ENCODE measurements at places on chromosomes 1 and 21.

DNA sequence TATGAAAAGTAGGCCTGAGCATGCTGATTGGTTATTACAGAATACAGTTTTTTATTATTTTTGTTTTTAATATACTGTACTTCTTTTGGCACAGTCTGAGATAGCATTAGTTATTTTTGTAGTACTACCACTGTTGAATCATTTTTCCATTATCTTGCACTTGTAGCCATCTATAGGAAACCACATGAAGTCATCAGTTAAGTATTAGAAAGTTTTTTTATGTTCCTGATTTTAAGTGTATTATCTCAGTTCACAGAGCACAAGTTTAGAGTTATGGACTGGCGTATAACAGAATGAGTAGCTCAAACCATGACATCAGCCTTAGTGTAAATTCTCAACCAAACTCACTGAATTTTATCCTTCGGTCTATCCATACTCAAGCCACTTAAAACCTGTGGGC is 22.8 kb downstream of the DHX9 start:
- no peak for DNase-seq

GRCh38 chr1:30449428-30450147 is 273.8 kb downstream of the MATN1 start:
- DNase-seq, result no peak

DNA sequence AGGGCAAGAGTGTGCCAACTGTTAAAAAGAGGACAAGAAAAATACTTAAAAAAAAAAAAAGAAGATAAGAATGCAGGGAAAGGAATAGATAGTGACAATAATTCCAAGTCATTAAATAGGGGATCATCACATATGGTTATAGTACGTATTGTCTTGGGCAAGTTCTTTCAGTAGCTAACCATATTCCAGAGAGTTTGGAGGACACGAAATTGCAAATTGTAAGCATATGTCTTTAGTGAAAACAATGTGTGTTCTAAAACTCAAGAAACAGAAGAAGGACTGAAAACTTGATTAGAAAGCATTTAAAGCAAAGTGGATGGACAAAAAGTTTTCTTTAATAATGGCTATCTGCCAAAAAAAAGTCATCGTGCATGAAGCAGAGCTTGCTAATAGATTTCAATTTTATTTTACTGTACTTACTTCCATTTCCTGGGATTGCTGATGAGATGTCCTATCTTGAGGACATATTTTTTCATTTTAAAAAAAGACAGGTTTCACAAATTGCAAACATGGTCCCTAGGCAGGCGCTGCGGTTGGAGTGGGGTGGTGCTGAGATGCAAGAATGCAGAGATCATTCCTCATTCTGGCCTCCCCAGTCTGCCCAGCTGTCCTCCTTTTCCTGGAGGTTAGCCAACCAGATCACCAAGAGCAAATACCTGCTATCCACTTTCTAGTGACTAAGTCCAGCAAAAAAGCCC is 11.9 kb downstream of the TSPAN2 start:
- DNase-seq, result no peak

GRCh38 chr1:200429221-200429751 is 19.4 kb upstream of the ZNF281 start:
- no peak for DNase-seq

DNA sequence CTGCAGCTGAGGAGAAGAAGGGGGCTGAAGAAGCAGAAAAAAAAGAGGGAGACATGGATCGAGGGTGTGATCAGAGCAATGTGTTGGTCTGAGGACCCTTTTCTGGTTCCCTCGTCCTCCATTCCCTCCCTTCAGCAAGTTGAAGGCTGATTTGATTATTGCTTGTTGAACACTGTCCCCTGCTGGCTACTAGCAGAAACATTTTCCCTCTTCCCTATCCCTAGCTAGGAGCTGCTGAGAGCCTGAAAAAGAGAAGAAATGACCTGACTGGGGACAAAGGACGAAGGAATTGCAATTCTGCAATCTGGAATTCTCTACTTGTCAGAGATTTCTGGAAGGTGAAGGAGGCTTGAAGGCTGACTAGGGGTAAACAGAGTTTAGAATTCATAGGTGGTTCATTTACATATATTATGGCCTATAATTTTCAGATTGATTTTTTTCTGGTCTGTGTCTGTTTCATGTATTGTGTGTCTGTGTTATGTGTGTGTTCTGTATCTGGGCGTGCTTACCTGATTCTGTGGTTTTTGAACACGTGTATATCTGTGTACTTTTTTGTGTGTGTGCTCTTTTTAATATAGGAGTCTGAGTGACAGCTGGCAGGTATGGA is 9.8 kb downstream of the NHLH1 start:
- peak; percentile 72 for DNase-seq

- DNase-seq, result peak; percentile 94
Measured at GRCh38 chr1:226001963-226002666, 3.0 kb upstream of the SDE2 start.

GRCh38 chr1:22471610-22472009 is 20.0 kb downstream of the ZBTB40 start:
- DNase-seq, result no peak

GRCh38 chr1:41723786-41724185 is 194.9 kb downstream of the HIVEP3 start:
- no peak for DNase-seq

- DNase-seq, result peak; percentile 92
Measured at GRCh38 chr1:7770997-7771822, at the start of gene VAMP3. VAMP3 (plus strand) TSS chr1:7771296; CDS start chr1:7771384, 88 bp downstream.

GRCh38 chr1:203673550-203674411 is 47.1 kb downstream of the ATP2B4 start:
- peak; percentile 10 for DNase-seq

DNA sequence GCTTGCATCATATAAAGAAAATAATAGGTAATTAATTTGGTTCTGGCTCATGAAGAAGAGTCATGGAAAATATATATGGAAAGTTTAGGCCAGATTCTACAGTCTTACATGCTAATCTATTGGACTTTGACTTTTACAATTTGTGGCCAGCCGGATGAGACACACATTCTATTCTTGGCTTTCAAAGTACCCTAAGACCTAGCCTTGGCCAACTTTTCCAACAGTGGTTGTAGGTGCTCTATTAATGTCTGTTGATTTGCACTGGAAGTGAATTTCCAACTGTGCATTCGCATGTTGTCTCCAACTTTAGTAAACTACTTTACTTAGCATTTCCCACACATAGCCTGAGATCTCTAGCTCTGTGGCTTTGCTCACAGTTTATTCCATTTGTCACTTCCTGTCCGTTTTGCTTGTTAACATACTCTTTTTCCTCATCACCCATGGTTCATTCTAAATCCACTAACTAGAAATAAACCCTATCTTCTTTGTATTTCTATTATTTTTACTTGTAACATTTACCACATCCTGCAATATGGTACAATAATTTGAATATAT is 644.0 kb downstream of the PTPRC start:
- DNase-seq, result no peak

GRCh38 chr1:36256558-36257374 is 32.5 kb downstream of the THRAP3 start:
- no peak for DNase-seq
